ENCODE measurements at places on chromosomes 16 and 17. TPM values are rescaled to one million over a fixed set of nuclear protein-coding genes. Genes with fewer than 3 reads are reported as not detected.

The ADCY9 gene
- 1.3 TPM for polyA plus RNA-seq

The PRSS27 gene
- not detected for polyA plus RNA-seq

The CRHR1 gene
- polyA plus RNA-seq, result not detected

The CHD9NB gene
- not detected for polyA plus RNA-seq

GRCh38 chr16:67531247-67531646 is 2.6 kb downstream of the RIPOR1 start:
- H3K4me1 ChIP-seq, result peaks cover 28% of the 10 kb centered on the region
- no peak overlapping the region for H3K27ac ChIP-seq
- peaks cover 7% of the 10 kb centered on the region for H3K27me3 ChIP-seq
- DNase-seq, result no peak

GRCh38 chr17:49631496-49631895 is 46.4 kb downstream of the SPOP start:
- H3K36me3 ChIP-seq, result no peaks in the 10 kb centered on the region
- H3K27ac ChIP-seq, result no peak overlapping the region
- no peaks in the 10 kb centered on the region for H3K27me3 ChIP-seq
- DNase-seq, result no peak
- H3K4me1 ChIP-seq, result peaks cover 12% of the 10 kb centered on the region

DNA sequence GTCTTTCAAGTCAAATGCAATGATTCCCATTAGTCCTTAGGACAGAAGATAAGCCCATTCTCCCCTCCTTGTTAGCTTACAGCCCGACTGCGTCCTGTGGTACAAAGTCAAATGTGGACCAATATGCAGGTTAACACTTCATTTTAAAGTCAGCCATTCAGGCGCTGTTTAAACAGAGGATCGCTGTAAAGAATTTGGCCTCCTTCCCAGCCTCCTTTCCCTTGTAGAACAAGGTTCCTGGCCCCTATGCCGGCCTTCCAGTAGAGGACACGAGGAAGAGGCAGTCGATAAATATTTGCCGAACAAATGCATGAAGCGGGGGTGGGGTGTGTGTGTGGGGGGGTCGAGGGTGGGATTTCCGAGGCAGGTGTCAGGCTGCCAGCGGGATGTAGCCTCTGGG is 4.3 kb downstream of the SDK2 start:
- no peak overlapping the region for H3K4me3 ChIP-seq
- peaks cover 5% of the 10 kb centered on the region for H3K4me1 ChIP-seq
- peaks cover 6% of the 10 kb centered on the region for H3K27me3 ChIP-seq
- no peaks in the 10 kb centered on the region for H3K36me3 ChIP-seq
- DNase-seq, result no peak

DNA sequence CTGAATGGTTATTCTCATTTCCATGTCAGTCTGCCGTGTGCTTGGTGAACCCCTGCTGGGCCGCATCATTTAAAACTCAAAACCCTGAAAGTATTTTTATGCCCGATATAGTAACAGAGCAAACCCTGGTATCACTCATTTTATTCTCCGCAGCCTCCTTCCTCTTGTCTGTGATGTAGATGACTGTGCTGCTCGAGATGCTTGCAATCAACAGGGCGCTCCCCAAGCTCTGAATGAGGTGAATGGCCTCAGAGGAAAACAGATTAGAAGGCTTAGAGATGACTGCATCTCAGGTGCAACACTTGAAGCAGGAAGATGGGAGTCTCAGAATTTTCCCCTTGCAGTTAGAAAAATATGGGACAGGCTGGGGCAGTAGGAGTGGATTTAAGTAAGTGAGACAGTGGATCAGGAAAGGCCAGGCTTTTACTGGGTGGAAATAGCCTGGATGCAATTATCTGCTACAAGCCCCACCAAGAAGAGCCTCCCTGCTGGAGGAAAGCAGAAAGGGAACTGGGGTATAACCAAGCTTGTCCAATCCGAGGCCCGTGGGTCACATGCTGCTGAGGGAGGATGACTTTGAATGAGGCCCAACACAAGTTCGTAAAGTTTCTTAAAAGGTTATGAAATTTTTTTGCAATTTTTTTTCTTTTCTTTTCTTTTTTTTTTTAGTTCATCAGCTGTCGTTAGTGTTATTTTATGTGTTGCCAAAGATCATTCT is 166.9 kb downstream of the CDH13 start:
- H3K27me3 ChIP-seq, result no peaks in the 10 kb centered on the region
- no peaks in the 10 kb centered on the region for H3K4me1 ChIP-seq
- DNase-seq, result no peak

DNA sequence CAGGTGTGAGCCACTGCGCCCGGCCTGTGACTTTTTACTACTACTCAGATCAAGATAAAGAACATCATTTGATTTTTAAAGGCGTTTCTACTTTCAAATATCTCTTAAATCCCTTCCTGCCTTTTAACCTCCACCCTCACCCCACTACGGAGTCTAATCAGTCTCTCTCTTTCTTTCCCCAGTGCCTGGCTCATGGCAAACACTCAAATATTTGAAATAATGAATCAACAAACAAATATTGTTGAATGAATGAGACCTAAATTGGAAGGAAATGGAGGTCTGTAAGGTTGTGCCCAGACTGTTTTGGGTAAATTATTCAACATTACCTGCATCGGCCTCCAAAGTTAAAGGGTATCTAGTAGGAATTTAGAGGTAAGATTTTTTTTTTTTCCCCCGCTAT is 14.7 kb downstream of the COPZ2 start:
- H3K36me3 ChIP-seq, result no peaks in the 10 kb centered on the region
- no peak overlapping the region for H3K4me3 ChIP-seq
- H3K27me3 ChIP-seq, result no peaks in the 10 kb centered on the region
- H3K4me1 ChIP-seq, result peaks cover 36% of the 10 kb centered on the region
- DNase-seq, result no peak
- H3K27ac ChIP-seq, result no peak overlapping the region

DNA sequence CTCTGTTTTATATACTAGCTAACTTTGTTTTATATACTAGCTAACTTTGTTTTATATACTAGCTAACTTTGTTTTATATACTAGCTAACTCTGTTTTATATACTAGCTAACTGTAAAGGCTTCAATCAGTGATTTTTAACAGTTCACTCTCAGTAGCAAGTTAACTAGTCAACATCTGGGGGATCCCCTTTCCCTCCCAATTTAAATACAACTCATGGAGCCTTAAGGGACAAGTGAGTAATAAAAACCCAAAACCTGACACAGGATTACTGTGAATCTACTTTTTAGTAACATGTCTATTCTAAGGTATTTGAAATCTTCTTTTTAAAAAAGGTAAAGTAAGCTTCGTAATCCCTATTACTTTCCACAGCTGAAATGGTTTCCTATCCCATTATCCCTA is 32.2 kb downstream of the FAM222B start:
- H3K36me3 ChIP-seq, result peaks cover 9% of the 10 kb centered on the region
- DNase-seq, result no peak
- H3K4me3 ChIP-seq, result no peak overlapping the region
- no peak overlapping the region for H3K27ac ChIP-seq
- H3K27me3 ChIP-seq, result no peaks in the 10 kb centered on the region
- H3K4me1 ChIP-seq, result peaks cover 44% of the 10 kb centered on the region

GRCh38 chr17:9237661-9238301 is 216.5 kb downstream of the NTN1 start:
- no peak overlapping the region for H3K27ac ChIP-seq
- H3K27me3 ChIP-seq, result no peaks in the 10 kb centered on the region
- no peak for DNase-seq
- H3K36me3 ChIP-seq, result no peaks in the 10 kb centered on the region
- H3K4me1 ChIP-seq, result peaks cover 13% of the 10 kb centered on the region
- H3K4me3 ChIP-seq, result no peak overlapping the region

- no peak overlapping the region for H3K4me3 ChIP-seq
- H3K36me3 ChIP-seq, result no peaks in the 10 kb centered on the region
- DNase-seq, result no peak
These were observed 7.3 kb downstream of the CASKIN2 start for GRCh38 chr17:75507733-75508719.

GRCh38 chr17:36057911-36058310 is 6.2 kb upstream of the CCL18 start:
- H3K36me3 ChIP-seq, result no peaks in the 10 kb centered on the region
- H3K27me3 ChIP-seq, result no peaks in the 10 kb centered on the region
- no peak for DNase-seq

- no peak for DNase-seq
- no peaks in the 10 kb centered on the region for H3K36me3 ChIP-seq
- no peaks in the 10 kb centered on the region for H3K4me1 ChIP-seq
These were observed 163.4 kb downstream of the PHKB start for GRCh38 chr16:47624563-47624962.

DNA sequence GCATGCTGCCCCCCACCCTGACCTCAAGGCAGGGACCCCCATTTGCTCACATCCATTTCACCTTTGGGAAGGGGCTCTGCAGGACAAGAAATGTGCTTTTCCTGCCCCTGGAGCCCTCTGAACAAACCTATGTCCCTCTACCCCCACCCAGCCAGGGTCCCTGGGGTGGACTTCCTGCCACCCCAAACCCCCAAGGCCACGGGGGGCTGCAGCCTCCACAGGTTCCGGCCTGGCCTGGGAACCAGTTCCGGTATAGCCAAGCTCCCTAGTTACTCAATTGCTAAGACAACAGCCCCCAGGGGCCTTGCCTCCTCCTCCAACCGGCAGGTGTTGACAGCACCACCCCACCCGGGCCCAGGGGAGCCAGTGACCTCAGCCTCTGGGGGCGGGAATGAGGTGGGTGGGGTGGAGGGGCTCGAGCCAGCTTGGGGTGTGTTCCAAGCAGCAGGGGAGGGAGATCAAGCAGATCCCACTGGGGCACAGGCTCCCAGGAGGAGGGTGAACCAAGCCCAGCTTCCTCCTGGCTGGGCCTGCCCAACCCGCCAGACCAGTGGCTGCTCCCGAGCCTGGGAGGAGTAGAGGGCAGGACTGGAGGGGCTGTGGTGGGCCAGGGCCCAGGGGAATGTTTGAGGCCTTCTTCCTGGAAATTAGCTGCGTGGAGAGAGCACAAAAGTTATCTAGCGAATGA is 6.6 kb downstream of the PNMT start:
- H3K27me3 ChIP-seq, result no peaks in the 10 kb centered on the region
- H3K27ac ChIP-seq, result no peak overlapping the region
- H3K36me3 ChIP-seq, result no peaks in the 10 kb centered on the region
- DNase-seq, result no peak
- no peak overlapping the region for H3K4me3 ChIP-seq

- no peak for DNase-seq
- H3K36me3 ChIP-seq, result no peaks in the 10 kb centered on the region
- H3K4me3 ChIP-seq, result no peak overlapping the region
- no peak overlapping the region for H3K27ac ChIP-seq
- H3K4me1 ChIP-seq, result peaks cover 4% of the 10 kb centered on the region
- H3K27me3 ChIP-seq, result no peaks in the 10 kb centered on the region
These were observed 49.9 kb upstream of the MAP3K14 start for GRCh38 chr17:45366691-45367090.

GRCh38 chr16:15820837-15821236 is 36.0 kb downstream of the MYH11 start:
- no peak overlapping the region for H3K4me3 ChIP-seq
- no peaks in the 10 kb centered on the region for H3K36me3 ChIP-seq
- H3K27ac ChIP-seq, result no peak overlapping the region
- H3K4me1 ChIP-seq, result no peaks in the 10 kb centered on the region

GRCh38 chr17:50095626-50096037 is 481 bp downstream of the PDK2 start:
- DNase-seq, result peak; percentile 44
- peaks cover 14% of the 10 kb centered on the region for H3K36me3 ChIP-seq
- no peaks in the 10 kb centered on the region for H3K27me3 ChIP-seq
- peak overlapping the region; percentile 80 for H3K27ac ChIP-seq

All from CD4-positive, alpha-beta memory T cell (primary cell).